ENCODE measurements at places on chromosomes 12 and 14. TPM values are rescaled to one million over a fixed set of nuclear protein-coding genes. Genes with fewer than 3 reads are reported as not detected.

TMEM132C gene
- 0.22 TPM for total RNA-seq

SYNE2 gene
- 36.9 TPM for total RNA-seq

DNA sequence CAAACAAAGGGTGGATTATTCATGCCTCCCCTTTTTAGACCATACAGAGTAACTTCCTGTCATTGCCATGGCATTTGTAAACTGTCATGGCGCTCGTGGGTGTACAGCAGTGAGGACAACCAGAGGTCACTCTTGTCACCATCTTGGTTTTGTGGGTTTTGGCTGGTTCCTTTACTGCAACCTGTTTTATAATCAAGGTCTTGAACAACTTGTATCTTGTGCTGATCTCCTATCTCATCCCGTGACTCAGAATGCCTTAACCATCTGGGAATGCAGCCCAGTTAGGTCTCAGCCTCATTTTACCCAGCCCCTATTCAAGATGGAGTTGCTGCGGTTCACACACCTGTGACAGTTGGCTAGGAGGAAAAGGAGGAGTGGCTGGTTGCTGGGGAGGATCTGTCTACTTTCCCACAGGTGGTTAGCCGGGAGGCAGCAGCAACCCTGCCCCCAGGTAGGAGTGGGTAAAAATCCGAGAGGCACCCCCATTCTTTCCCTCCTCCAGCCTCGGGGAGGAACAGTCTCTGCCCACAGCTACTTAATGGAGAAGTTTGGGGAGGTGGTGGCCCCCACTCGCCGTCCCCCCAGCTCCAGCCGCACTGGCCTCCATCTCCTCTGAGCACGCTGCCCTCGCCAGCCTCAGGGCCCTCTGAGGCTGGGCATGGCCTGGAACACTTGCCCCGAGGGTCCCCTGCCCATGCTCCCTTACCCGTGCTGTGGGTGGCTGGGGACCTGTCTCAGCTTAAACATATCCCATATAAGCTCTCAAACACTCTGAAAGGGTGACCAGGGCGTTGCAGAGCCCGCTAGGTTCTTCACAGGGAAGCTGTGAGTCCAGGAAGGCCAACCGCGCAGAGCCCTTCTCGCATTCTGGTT, 41.7 kb downstream of the SMIM41 start:
- DNase-seq: no peak

DNA sequence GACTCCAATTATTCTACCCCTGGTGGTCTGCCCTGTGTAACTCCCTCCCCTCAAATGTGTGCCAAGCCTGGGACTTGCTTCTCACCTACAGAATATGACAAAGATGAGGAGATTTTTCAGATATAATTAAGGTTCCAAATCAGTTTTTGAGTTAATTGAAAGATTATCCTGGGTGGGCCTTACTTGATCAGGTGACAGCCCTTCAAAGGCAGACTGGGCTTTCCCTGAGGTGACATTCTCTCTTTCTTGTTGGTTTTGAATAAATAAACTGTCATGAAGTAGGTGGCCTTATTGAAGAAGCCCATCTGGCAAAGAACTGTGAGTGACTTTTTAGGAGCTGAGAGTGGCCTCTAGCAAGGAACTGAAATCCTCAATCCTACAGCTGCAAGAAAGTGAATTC, 106.0 kb downstream of the BRMS1L start:
- no peak for DNase-seq

GRCh38 chr14:54700717-54701116, 133.8 kb downstream of the SAMD4A start:
- DNase-seq: no peak

DNA sequence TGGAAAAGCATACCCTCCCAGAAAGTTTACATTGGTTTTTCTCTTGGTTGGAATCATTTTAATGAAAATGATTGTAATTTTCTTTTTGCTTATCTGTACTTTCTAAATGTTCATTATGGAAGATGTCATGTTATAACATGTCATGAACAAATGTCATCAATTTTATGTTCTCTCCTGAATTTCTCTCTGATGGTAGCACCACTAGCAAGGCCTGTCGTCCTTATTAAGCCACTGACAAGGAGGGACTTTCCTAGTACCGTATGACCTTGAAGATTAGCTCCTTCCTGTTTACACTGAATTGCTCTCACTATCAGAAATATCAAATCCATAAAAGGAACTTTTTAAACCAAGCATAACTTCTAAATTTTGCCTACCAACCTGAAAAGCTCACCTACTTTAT, 99.0 kb downstream of the ESR2 start:
- DNase-seq: no peak

- no peak for DNase-seq
These were observed 932 bp downstream of the ADCY6 start for GRCh38 chr12:48787791-48788523.

DNA sequence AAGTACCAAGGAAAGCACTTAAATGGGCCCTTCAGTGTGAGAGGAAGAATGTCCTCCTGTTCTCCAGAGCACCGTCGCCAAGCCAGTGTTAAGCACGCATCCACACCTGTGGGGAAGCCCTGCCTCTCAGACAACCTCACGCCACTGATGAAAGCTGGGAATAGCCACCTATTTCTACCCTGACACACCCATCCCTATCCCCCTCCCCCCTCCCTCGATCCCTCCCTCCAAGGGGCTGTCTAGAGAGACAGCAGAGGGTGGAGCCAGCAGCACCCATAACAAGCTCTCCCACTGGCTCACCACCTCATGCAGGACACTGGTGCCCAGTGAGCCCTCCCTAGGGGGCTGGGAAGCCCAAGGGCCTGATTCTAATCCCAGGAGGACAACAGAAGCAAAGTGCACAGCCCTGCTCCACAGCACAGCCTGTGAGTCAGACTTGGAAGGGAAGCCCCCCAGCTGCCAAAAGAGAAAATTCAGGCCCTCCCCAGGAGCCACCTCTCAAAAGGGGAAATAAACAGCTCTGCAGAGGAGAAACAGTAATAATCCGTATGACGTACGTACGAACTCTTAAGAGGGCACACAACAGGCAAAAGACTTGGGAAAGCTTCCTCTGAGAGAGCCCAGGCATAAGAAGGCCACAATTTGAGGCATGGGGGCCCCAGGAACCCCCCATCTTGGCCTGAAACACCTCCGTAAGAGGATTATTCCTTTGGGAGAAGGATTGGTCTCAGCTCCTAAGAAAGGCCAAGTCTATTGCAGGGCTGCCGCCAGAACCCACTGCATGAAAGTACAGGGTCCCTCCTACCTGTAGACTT, 7.8 kb downstream of the PITPNM2 start:
- peak; percentile 60 for DNase-seq

DNA sequence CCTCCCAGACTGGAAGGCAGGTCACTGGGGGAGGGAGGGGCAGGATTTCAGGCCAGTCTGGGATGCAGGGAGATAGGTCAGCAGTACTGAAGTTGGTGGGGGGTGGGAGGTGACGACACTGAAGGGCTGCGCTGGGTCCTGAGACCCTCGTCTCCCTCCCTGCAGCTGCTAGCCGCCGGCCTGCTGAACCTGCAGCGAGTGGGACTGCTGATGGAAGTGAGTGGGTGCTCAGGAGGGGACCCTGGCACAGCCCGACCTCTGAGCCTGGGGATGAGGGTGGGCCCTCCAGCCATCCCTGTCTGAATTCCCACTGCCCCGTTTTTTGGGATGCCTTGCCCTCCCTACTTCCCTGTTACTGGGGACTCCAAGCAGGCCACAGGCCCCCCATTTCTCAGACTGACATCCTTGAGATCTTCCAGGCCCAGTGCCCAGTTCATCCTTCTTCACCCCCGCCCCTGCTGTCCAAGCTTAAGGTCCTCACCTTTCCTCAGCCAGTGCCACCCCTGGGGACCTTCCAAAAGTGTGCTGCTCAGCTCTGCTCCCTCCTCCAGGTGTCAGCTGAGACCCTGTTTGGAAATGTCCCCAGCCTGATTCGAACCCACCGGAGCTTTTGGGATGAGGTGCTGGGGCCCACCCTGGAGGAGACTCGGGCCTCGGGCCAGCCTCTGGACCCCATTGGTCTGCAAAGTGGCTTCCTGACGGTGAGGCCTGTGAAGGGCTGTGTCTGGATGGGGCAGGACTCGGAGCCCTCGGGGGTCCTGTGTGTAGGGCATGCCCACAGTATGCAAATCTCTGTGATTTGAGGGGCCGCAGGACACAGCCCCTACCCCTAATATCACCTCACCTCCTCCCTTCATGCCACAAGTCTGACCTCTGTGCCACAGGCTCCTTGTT, 5.5 kb downstream of the PLEKHG6 start:
- DNase-seq: no peak

GRCh38 chr14:70006699-70007098, 127.5 kb downstream of the SMOC1 start:
- no peak for DNase-seq

All from H9 (cell line).